ENCODE measurements at places on chromosomes 1 and 21.

GRCh38 chr1:192462616-192463015 is 113.0 kb upstream of the RGS1 start:
- DNase-seq, result no peak

GRCh38 chr1:220824031-220824989 is 37.6 kb downstream of the MTARC1 start:
- no peak for DNase-seq

GRCh38 chr1:111290630-111291029 is at the start of gene CHIA:
TSS of gene CHIA (plus strand) at chr1:111290851. CDS start at chr1:111310468, 19,617 bp downstream.
- no peak for DNase-seq

- no peak for DNase-seq
These were observed 57.6 kb upstream of the CRB1 start for GRCh38 chr1:197210426-197210825.

- DNase-seq, result no peak
These were observed 45.3 kb downstream of the PGM1 start for GRCh38 chr1:63638471-63638870.

- DNase-seq, result no peak
These were observed 20.6 kb upstream of the USP24 start for GRCh38 chr1:55235722-55236121.

DNA sequence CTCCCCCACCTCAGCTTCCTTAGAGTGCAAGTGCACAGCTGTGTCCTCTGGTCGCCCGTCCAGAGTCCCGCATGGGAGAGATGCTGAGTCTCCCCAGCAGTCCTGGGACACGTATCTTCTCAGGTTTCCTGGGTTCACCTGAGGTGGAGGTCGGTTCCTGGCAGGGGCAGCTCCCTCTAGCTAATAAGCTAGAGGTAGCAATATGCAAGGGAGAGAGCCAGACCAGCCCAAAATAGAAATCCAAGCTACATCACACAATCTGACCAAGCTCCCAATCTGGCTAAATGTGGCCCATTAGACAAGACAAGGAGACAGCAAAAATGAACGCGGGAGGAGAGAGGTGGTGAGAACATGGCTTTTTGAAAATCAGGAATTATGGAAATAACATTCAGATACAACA is 30.9 kb upstream of the CADM3 start:
- DNase-seq, result no peak

DNA sequence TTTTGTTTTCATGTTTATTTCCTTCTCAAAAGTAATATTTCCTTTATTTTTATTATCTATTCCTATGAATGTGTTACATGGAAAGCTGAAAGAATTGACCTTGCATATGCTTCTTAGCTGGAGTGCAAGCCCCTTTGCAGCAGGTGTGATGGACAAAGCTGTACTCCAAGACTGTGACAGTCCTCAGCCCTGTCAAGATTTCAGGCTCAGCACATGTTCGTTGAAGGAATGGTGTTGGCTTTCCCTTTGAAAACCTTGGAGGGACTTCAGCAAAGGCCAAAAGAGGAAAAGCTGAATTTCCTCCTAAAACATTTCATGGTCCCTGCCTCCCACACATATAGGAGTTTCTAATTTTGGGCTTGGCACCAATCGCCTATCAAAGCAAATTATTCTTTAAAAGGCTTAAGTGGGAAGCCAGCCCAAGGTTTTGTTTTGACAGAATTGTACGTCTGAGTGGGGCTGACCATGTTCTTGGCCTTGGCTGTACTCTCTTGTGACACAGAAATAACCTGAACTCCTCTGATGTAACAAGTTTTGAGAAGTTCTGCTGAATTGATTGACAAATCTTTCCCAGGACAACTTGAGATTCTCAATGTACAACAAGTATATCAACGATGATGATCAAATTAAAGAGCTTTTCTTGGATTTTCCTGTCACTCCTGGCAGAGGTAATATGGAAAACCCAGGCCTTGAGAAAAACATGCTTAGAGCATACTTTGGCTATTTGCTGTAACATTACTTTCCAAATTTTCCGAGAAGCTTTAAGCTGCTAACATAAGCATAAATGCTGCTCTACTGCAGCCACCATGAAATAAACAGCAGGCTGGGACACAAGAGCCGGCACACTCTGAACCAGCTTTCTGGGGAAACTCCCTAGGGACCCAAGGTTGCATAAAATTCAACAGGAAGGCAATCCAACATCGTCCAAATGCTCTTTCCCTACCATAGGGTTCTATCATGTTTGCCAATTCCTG is 135.7 kb upstream of the ZNF648 start:
- no peak for DNase-seq

- DNase-seq, result no peak
These were observed 3.9 kb upstream of the LRRC52 start for GRCh38 chr1:165539908-165540307.

DNA sequence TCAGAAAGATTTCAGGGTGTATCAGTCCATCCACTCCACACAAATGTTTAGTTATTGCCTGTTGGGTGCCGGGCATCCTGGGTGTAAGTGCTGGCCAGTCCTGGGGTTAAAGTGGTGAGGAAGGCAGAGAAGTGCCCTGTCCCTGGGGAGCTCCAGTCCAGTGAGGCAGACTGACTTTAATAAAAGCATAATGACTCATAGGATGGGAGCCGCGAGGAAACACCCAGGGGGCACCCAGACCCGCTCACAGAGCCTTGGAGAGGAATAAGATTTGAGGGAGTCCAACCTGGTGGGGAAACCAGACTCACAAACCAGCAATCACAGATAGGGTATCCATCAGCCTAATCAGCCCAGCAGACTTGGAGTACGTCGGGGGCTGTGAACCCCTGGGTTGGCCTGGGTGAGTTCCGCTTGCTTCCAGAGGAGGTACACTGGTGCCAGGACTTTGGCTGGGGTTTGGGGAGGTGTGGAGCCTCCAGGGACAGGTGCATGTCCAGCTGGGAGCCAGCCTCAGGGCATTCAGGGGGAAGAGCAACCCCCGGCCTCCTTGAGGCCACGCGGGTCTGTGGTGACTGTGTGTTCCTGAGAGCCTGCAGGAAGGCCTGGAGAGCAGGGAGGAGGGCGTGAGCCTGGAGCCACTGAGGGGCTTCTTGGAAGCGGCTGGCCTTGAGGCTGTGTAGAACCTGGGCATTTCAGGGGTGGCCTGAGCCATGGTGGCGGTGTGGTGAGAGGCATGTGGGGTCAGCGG is 3.7 kb downstream of the PEAR1 start:
- DNase-seq, result no peak

- DNase-seq, result no peak
These were observed 1.1 kb downstream of the SOD1 start for GRCh38 chr21:31660591-31660990.

DNA sequence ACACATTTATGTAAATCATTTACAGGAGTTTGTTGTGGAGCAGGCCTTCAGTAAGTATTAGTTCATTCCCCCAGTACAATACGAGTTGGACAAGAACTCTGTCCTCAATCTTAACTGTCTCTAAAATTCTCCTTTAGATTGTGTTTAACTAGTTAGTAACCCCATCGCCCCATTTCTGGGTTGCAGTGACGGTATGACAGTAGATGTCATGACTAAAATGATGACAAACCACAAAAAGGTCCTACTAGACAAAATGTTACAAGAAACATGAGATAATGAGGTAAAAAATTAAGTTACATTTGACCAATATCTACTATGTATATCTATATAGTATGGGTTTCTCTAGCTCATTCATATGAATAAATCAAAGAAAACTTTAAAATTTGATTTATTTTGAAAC is 41.1 kb downstream of the CD58 start:
- DNase-seq, result no peak

DNA sequence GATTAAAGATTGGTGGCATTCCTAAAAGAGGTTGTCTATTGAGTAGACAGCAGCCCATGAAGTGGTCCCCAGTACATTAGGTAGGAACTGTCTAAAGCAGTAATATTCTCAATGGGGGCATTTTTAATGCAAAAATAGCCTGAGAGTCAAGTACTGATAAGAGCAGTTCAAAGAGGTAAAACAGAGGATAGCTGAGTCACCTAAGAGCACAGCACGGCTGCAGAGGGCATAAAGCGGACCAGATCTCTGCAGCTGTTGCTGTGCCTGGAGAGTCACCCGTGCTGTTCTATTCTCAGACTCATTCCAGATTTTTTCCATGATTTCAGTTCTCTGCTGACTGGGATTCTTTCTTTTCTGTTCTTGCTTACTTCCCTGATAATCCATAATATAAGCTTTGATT is 313.2 kb downstream of the OLFM3 start:
- DNase-seq, result no peak

DNA sequence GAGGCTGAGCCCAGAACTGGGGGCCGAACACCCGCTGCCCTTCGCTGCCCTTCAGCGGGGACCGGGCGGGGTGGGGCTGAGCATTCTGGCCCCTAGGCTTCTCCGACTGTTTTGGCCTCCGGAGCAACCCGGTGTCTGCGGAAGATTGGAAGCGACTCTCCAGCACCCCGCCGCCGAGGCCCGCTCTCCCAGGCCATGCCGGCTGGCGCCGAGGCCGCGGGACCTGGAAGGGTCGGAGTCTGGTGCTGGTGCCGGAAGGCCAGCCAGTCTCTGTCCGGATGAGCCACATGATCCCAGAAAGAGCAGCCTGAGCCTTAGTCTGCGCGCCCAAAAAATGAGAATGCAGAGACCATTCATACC is 272.0 kb downstream of the FOXD2 start:
- no peak for DNase-seq

DNA sequence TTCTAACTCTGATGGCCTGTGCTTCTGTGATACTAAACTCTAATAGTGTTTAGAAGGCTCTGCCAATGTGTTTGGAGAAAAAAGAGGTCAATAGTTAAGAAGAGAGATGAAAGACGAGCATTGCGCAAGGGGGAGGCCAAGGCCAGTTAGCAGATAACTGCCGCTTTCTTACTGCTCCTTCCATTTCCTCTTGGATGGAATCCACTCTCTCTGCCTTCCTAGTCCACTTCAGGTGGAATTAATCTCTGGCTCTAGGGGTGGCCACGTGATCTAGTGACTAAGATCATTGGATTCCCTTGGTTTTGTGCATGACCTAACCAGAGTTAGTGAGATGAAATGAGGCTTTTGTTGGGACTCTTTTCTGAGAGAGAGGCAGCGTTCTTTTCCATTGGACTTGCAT is 148.3 kb downstream of the ACTL8 start:
- DNase-seq, result no peak

GRCh38 chr1:31871703-31872102 is 55.9 kb upstream of the SPOCD1 start:
- no peak for DNase-seq

GRCh38 chr1:187928288-187928687 is 1099.5 kb downstream of the PLA2G4A start:
- no peak for DNase-seq

- no peak for DNase-seq
These were observed 73.7 kb downstream of the TOMM20 start for GRCh38 chr1:235054936-235055335.

DNA sequence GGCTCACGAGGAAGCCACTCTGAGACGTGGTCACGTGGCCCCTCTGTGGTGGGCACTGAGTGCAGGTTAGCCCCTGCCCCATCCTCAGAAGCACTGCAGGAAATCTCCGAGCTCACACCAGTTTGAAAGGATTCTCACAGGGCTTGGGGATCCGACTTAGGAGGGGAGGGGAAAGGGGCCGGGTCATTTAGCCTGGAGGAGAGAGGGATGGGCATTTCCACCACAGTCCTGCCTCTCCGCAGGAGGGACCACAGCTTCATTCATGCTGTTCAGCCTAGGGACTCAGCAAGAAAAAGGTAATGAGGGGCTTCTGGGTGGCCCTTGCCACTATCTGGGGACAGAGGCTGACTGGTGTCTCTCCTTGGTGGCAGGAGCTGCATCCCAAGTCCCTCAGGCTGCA is 126.5 kb downstream of the NPHP4 start:
- DNase-seq, result no peak

- no peak for DNase-seq
These were observed 18.2 kb upstream of the QSOX1 start for GRCh38 chr1:180136331-180136967.

DNA sequence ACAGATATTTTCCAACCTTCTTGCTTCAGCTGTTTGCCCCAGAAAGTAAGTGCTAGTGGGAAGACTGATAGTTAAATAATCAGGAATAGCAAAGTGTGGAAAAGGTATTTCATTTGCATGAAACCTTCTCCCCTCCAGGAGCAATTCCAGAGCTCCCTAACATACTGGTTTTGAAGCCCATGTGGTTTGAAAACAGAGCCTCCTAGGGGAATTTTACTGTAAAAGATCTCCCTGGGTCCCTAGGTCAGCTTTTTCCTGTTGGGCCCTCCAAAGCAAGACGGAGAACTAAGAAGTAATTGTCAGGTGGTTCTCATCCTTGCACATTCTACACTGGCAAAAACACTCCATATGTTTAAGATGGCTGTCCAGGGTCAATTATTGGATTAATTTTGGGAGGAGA is 218.7 kb upstream of the FOXD3 start:
- DNase-seq, result no peak

- DNase-seq, result no peak
These were observed 3.8 kb downstream of the NFIA start for GRCh38 chr1:61085983-61086644.

DNA sequence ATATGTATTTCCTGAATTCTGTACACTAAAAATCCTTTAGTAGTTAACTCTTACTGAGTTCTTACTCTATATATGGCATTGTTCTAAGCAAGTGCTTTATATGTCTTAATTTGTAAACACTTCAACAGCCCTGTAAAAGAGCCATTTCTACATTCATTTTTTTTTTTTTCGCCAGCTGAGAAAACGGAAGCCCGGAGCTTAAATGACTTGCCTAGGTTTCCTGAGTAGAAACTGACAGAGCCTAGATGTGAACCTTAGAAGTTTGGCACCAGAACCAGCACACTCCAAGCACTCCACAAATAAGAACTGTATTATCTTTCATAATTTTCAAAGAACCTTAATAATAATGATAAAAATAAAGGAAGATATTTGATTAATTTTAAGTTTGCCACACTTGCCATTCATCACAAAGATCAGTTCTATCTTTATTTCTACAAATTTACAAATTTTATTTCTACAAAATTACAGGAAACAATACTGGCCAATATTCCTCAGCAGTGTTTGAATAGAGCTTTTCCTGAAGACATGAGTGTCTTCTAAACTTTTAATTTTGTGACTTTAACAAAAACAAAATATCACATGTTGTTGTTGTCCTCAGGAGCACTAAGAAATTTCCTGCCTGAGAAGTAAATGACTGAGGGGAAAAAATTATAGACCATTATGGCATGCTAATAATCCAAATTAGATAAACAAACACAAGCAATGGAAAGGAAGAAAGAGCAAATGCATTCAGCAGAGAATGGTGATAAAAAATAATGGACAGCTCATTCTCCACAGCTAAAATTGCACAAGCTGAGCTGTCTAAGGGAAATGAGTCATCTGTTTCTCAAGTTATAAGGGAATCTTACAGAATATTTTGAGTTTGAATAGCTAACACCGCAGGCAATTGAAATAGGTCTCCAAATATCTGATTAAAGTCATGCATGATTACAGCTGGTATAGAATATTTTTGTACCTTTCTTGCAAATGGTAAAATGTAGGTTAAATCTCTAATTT is 71.2 kb downstream of the DPYD start:
- DNase-seq, result no peak

GRCh38 chr1:212967801-212968200 is 17.5 kb downstream of the VASH2 start:
- DNase-seq, result no peak
